Hepatocyte (in vitro differentiated cells): ENCODE measurements at places on chromosomes 6 and 20.

DNA sequence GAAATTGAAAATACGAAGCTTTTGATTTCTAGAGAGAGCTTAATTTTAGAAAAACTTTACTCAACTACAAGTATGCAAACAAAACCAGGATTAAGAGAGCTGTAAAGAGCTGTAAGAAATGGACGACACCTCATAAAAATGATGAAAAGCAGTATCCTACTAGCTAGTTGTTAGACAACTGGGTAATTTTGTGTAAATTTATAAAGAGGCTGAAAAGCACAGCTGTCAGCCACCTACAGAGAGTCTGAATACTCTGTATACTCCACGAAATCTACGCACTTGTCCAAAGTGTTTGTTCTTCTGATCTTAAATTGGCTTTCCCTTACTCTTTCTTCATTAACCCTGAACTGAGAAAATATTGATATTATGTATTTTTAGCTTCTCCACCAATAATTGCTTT is 808.4 kb upstream of the EPHA7 start:
- DNase-seq, result no peak

- DNase-seq, result peak; percentile 51
These were observed 131.8 kb downstream of the TIAM2 start for GRCh38 chr6:155126727-155127439.

DNA sequence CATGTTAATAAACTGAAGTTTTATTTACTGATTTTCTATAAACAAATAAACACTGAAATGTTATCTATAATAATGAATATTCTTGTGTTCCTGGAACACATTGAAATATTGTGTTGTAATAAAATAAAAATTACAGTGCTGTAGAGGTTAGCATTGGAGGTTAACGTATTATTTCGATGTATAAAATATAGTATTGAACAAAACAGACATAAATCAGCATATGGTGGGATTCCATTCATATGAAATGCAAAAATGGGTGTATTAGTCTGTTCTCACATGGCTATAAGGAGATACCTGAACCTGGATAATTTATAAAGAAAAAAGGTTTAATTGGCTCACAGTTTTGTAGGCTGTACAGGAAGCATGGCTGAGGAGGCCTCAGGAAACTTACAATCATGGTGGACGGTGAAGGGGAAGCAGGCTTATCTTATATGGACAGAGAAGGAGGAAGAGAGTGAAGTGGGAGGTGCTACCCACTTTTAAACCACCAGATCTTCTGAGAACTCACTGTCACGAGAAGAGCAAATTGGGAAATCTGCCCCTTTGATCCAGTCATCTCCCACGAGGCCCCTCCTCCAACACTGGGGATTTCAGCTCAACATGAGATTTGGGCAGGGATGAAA is 24.6 kb upstream of the BMP6 start:
- no peak for DNase-seq

DNA sequence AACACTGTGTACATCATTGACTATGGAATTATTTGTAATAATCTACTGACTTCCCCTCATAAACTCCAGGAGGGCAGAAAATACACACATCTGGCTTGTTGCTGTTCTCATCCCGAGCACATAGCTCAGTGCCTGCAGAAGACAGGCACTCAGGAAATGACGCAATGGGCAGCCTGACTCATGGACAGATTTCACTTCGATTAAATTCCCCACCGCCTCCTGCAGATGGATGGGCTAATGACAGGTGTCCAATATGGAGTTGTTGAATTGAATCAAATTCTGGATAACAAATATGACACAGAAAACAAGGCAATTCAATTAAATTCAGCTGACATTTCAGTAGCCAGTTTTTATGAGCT is 9.1 kb downstream of the ANKRD60 start:
- DNase-seq, result no peak
